Stimulated activated CD4-positive, alpha-beta T cell treated with anti-CD3 and anti-CD28 coated beads, Interleukin-15, amount 100 ng/mL, for 1 hour (primary cell): ENCODE measurements at places on chromosomes 3 and 15.

- DNase-seq, result no peak
Observed at GRCh38 chr15:24676431-24676830, 856 bp downstream of the NPAP1 start.

DNA sequence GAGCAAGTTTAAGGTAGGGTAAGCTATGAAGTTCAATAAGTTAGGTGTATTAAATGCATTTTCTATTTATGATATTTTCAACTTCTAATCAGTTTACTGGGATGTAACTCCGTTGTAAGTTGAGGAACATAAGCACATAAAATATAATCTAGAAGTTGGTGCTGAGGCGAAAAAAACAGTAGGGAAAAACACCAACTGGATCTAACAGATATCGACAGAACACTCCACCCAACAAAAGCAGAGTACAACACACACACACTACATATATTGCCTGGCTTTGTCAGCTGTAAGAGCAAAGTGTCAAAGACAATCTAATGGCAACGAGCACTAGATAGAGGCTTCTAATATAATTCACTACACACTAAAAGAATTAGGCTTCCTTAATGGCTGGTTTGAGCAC lies 8.4 kb downstream of the PIK3R4 start:
- no peak for DNase-seq

DNA sequence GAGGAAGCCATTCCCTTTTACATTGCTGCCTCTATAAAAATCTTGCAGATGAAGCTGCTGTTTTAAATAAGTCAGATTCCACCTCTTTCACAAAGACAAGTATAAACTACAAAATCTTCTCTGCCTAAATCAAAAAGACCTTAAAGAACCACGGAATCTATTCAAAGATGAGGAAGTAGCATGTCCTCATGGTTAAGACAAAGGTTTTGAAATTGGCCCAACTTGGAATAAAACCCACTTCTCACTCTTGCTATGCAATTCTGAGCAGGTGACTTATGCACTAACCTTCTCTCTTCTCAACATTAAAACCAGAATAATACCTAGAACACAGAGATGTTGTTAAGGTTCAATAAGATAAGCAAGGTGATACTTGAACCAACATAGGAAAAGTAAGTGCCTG lies 97.6 kb downstream of the FOXP1 start:
- no peak for DNase-seq

GRCh38 chr15:80455668-80456442 lies 51.7 kb downstream of the ARNT2 start:
- no peak for DNase-seq

DNA sequence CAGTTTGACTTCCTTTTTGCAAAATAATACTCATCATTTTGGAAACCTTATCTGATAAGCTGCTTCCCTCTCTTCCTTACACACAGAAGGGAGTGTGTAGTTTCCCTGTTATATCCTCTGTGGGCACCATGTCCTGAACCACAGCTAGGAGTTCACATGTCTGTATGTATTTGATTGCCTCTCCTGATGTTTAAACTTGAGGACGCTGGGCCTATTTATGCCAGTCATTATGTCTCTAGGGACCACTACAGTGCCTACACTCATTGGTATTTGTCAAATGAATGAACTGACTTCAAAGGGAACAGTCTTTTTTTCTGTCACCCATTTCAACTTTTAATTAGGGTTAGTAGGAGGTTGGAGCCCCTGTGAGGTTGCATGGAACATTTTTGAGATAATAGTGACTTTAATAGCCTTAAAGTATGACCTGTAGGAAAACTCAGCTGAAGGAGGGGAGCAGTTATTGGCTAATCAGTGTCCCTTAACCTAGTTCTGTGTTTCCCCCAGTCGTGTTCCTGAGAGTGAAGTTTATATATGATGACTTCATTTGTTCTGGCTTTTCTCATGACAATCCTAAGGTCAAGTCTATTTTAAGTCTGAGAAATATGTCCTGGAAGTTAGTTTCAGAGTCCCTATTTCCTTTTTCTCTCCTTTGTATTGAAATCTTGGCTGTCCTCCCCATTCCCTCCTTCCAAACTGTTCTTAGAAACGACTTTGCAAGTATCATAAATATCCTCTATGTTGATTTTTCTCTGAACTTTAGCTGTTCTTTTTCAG lies 28.9 kb downstream of the PDE8A start:
- no peak for DNase-seq

GRCh38 chr3:125076464-125076863 lies 20.7 kb upstream of the HEG1 start:
- no peak for DNase-seq

- no peak for DNase-seq
Observed at GRCh38 chr3:54427941-54428871, 305.9 kb downstream of the CACNA2D3 start.

- DNase-seq, result no peak
Observed at GRCh38 chr3:143171141-143171980, 51.8 kb downstream of the CHST2 start.
